ENCODE measurements at places on chromosomes 5 and 9.
A peak's percentile ranks its signal among the peaks of the same experiment; 100 is the strongest.

DNA sequence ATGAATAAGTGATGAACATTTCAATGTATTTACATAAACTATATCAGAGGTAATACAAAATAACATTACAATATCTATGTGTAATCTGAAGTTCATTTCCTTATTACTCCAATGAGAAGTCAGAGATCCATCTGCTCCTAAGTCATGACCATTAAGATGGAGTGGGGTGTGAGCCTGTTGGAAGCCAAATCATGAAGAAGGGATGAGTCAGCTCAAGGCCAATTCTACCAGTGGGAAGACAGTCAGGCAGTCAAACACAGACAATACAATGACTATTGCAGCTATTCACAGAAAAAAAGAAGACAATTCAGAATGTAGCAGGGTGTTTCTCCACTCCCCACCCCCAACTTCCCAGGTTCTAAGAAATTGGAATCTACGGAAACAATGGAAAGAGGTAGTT is 155.0 kb downstream of the NFIB start:
- DNase-seq: no peak

DNA sequence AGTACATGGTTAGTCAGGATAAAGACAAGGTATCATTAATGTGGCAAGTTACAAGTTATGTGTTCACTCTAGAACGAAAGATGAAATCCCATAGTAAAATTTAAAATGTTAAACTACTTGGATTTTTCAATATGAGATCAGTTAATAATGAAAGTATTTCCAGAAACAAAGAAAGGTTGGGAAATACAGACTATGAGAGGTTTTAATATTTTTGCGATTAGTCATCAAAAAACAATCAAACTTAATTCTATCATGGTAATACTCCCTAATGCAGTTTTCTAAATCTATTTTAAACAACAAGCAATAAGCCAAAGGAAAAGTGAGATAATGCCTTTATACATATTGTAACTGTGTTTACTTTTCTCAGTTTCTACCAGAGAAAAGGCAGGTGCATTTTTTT is 10.6 kb downstream of the CDH12 start:
- DNase-seq: no peak

- DNase-seq: peak; percentile 30
Observed at GRCh38 chr5:989961-990530, 18.6 kb upstream of the NKD2 start.

- DNase-seq: no peak
Observed at GRCh38 chr9:80156756-80157472, 585.1 kb downstream of the TLE4 start.

GRCh38 chr5:101997235-101997634 is 298.8 kb downstream of the SLCO4C1 start:
- no peak for DNase-seq

DNA sequence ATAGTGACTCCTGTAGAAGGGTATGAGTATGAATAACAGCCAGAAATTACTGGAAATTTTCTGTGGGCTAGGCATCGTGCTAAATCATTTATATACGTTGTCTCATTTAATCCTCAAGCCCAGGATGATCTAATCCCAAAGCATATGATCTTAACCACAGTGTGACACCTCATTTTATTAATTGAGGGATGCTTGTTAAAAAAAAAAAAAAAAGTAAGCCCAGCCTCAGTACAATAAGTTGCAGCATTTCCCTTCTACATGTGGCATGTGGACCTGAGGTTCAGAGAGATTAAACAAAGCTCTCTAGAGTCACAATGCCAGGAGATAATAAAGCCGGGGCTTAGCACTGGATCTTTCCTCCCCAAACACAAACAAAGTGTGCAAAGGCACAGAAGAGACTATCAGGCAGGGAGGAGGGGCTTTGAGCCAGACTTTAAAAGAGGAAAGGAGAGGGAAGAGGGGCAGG is 49.5 kb downstream of the KLF4 start:
- peak; percentile 51 for DNase-seq

- peak; percentile 85 for DNase-seq
Observed at GRCh38 chr9:99237356-99237755, 15.3 kb downstream of the SEC61B start.

- no peak for DNase-seq
Observed at GRCh38 chr9:91775708-91776028, 174.4 kb downstream of the ROR2 start.

DNA sequence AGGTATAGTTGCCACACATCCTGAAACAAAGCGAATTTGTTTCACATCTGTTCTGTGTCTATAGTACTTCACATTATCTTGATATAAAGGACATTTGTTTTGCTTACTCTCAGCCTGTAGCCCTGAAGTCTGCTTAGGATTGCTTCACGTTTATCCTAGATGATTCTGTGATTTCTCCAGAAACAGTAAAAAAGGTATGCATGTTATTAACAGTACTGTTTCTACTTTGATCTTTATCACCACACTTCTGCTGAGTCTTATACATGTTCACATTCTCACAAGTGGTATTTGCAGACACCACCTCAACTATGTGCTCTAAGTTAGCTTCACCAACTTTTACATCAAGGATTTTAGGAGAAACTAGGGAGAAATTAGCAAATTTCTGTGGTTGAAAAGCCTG is 47.4 kb upstream of the ADAMTS19 start:
- DNase-seq: no peak

DNA sequence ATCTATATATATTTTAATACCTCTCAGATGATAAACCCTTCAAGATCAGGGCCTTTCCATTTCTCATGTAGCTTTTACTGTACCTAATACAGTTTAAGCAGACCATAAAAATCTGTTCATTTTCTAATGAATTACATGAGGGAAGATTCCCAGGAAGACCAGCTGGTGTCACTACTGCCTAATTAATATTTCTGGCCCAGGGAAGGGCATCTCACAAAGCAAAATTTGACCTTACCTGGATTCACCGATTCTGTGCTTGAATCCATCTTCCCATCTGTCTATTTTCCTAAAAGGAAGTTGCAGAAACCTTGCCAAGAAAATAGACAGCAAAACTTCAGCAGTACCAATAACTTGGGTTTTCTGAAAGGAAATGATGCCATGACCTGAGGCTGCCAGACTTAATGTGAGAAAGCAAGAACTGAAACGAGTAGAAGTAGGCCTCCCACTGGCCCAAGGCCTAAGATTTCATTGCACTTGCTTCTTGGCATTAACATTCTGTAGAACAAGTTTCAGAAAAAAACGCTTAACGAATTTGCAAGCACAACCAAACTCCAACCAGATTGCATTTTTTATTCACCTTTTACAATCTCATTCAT is 83.0 kb upstream of the GLIS3 start:
- no peak for DNase-seq

GRCh38 chr5:154190595-154191304 is at the start of gene GALNT10:
Gene GALNT10 (plus strand): TSS chr5:154190733. CDS start chr5:154190867, 134 bp downstream.
- peak; percentile 48 for DNase-seq

- peak; percentile 81 for DNase-seq
Observed at GRCh38 chr5:151612689-151613427, 21.7 kb upstream of the FAT2 start.

DNA sequence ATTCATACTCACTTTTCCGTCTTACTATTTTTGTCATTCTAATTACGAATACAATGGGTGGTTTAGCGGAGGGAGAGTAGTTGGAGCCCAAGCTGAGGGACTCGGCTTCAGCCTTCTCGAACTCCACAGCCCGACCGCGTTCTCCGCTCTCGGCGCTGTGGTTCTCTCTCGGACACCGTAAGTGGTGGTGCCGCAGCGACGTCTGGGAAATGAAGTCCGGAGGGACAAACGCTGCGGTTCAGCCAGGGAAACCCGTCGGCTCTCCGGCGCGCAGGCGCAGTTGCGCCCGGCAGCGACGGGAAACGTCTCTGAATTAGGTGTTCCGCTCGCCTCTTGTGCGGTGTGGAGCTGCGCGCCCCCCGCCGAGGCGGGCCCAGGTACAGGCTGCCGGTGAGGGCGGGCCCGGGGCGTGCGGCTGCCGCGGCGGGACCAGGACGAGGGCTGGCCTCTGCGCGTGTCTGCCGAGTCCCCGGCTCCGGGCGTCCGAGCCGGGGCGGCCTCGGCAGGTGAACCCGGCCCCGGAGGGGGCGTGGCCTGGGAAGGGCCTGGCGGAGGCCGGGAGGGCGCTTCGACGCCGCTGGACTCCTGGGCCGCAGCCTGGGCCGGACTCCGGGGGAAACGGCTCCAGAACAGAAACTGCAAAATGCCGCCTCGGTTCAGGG is at the start of gene ZNF879:
ZNF879 (plus strand) TSS at position 277 of the 662 bp plus-strand sequence. CDS start 1,201 bp downstream, outside the sequence.
- DNase-seq: peak; percentile 96

GRCh38 chr9:126838895-126839294 is 21.5 kb upstream of the ZBTB34 start:
- no peak for DNase-seq

- DNase-seq: no peak
Observed at GRCh38 chr9:114413861-114414301, 26.1 kb upstream of the AKNA start.

GRCh38 chr5:139707445-139708003 is 59.4 kb downstream of the CXXC5 start:
- DNase-seq: no peak

- no peak for DNase-seq
Observed at GRCh38 chr5:10700516-10700915, 60.5 kb downstream of the DAP start.

DNA sequence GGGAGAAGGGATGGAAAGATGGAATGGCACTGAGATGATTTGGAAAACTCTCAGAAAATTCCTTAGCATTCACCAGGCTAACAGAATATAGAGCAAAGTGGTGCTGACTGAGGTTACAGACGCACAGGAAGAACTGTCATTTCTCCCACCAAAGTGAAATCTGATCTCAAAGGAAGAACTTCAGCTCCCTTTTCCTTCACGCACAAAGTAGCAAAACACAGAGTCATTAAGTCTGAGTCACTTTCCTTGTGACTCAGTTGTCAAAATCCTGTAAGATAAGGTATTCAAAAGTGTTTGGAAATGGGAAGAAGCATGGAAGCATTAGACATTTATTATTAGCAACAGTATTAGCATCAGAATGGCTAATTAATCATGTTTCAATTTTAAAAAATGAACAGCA is 11.7 kb downstream of the MPDZ start:
- DNase-seq: peak; percentile 30

DNA sequence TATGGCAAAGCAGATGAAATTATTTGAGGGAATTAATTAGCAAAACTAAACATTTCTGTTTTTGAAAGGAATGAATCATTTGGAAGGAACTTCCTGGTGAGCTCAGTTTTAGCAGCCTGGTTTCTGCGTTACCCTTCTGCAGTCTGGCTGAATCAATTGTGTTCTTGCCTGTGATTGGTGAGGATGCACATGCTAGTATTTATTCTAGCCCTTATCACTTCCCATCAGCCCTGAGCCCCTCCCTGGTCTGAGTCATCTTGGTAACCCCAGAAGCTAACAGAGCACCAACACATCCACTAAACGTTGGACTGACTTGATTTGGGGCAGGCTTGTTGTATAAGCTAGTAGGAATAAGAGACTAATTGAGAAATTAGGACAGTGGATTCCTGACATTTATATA is 6.6 kb downstream of the TJP2 start:
- DNase-seq: no peak

DNA sequence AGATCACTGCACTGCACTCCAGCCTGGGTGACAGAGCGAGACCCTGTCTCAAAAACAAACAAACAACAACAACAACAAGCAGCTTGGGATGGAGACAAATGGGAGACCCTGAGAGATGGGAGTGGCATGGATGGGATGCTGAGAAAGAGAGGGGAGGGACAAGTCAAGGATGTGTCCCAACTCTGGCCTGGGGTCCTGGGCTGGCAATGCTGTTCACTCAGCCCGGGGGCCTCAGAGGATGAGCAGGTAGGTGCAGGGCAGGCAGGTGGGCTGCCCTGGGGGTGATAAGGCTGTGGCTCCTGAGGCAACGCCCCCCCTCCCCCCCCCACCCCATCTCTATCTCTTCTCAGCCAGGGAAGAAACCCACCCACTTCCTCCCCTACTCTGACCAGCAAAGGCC is 123.0 kb downstream of the LHX2 start:
- no peak for DNase-seq

DNA sequence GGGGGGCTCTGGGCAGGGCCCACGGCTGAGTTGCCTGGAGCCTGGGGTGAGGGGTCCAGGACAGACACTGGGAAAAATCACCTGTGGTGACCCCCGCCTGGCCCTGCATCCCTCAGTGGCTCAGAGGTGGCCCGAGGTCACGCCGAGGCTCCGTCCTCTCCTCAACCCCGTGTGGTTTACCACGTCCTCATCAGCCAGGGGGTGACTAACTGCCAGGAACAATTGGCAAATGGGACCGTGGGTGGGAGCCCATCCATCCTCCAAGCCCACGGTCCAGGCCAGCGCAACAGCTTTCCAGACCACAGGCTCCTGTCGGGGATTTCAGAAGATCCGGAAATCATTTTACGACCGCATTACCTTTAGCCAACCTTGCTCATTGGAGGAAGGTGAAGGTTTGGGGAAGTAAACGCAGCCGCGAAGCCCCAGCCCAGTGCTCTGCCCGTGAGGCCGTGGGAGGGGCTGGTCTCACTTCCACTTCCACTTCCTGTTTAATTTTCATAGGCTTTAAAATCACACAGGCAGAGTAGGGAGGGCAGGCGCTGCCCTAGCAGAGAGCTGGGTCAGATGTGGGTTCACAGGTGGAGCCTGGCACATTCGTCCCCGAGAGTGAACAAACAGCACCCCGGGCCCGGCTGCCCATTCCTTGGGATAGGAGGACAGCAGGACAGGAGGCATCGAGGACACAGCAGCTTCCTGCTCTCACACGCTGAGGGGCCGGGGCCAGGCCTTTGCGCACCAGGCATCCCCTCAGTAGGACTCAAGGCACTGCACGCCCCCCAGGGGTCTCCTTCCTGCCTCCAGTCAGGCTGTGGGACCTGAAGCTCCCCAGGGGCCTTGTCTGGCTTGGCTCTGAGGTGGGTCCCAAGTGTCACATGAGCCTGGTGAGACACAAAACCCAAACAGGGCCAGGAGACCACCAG is 19.8 kb upstream of the SLC9A3 start:
- peak; percentile 13 for DNase-seq

- DNase-seq: peak; percentile 94
Observed at GRCh38 chr9:114804505-114804904, 1.3 kb downstream of the TNFSF15 start.

GRCh38 chr5:82942083-82942881 is 134.9 kb downstream of the TMEM167A start:
- DNase-seq: no peak

- no peak for DNase-seq
Observed at GRCh38 chr5:36659411-36659810, 53.0 kb downstream of the SLC1A3 start.

- DNase-seq: no peak
Observed at GRCh38 chr9:13239660-13240059, 39.8 kb downstream of the MPDZ start.

GRCh38 chr9:115913696-115914095 is 239.9 kb upstream of the PAPPA start:
- DNase-seq: no peak

- DNase-seq: no peak
Observed at GRCh38 chr5:157225469-157226422, 40.2 kb upstream of the CYFIP2 start.

- no peak for DNase-seq
Observed at GRCh38 chr5:169571355-169571754, 12.2 kb upstream of the SPDL1 start.

DNA sequence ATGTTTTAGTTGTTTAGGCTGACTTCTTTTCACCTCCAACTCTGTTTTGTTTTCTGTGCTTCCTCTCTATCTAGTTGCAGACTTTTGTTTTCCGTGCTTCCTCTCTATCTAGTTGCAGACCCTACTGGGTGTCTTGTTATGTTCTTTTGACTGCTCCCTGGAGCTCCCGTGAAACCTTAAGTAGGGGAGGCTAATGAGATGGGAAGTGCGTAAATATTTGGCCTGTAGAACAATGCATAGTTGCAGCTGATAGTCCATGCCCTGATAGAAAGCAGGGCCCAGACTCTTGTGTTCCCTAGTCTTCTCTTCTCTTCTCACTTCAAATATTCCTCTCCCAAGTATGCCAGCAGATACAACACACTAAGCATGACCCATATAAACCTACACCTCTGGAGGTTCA is 757.0 kb downstream of the BRINP1 start:
- no peak for DNase-seq

- DNase-seq: peak; percentile 34
Observed at GRCh38 chr9:34125681-34126206, 754 bp downstream of the DCAF12 start.

Measured in trophoblast cell (in vitro differentiated cells and primary cell).